Stimulated activated CD8-positive, alpha-beta memory T cell treated with anti-CD3 and anti-CD28 coated beads, Interleukin-12 subunit alpha, Interleukin-12 subunit beta, amount 100 ng/mL, for 4 hours (primary cell): ENCODE measurements at places on chromosomes 12 and 14.

DNA sequence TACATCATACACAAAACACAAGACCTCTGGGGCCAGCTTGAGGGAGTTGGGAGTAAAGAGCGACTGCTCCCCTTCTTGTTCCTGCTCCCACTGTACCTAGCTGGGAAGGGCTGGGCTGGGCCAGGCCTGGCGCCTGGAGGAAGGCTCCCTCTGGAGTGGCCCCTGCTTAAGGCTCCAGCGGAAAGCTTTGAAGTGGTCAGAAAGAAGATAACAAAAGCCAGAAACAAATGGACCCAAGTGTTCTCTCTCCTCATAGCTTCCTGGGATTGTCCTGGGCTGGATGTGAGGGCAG, 25.3 kb downstream of the PRPF40B start:
- DNase-seq: no peak

- DNase-seq: no peak
Measured at GRCh38 chr14:55180434-55180833, 11.0 kb downstream of the DLGAP5 start.

DNA sequence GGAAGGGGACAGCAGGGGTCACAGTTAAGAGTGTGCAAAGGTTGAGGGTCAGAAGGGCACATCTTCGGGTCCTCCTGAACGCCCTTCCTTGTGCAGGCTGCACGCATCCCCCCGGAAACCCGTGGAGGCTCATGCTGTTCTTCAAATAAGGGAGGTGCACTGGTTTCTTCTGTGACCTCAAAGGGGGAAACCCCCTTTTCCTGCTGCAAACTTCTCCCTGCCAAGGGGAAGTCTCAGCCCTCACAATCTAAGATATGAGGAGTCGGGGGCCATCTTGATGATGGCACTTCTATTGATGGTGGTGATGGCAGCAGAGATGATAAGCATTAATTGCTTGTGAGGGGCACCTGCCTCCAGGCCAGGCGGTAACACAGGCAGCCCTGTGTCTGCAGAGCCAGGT, 40.0 kb downstream of the ISCA2 start:
- DNase-seq: no peak

DNA sequence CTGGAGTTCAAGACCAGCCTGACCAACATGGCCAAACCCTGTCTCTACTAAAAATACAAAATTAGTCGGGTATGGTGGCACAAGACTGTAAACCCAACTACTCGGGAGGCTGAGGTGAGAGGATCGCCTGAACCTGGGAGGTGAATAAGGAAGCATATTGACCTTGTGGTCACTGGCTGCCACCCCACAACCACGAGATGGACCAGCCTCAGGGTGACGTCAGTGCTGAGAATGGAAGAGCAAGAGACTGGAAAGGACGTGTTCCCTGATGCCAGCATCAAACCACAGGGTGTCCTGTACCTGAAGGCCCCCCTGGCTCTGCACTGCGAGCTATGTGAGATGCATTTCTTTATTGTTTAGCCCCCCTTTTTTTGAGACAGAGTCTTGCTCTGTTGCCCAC, 45.9 kb upstream of the BDKRB2 start:
- no peak for DNase-seq

DNA sequence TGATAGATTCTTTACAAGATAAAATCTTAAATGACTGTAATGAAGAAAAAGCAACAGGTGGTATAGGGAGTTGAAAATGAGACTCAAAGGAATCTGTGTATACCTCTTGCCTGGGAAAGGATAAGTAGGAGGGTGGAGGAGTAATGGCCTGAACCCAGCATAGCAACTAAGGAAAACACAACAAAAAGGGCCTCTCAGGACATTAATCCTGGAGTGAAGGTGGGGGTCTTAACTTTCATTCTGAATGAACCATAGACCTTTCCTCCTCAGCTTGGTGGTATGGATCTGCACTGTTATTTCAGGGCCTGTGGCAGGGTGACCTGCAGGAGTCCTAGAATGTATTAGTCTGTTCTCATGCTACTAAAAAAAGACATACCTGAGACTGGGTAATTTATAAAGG, 185.6 kb downstream of the AKAP6 start:
- DNase-seq: no peak

GRCh38 chr12:112450725-112451124, 32.0 kb downstream of the PTPN11 start:
- DNase-seq: no peak

- DNase-seq: no peak
Measured at GRCh38 chr12:52014567-52015530, 8.1 kb downstream of the TAMALIN start.

- DNase-seq: no peak
Measured at GRCh38 chr14:83734431-83734830, 1795.5 kb upstream of the FLRT2 start.

DNA sequence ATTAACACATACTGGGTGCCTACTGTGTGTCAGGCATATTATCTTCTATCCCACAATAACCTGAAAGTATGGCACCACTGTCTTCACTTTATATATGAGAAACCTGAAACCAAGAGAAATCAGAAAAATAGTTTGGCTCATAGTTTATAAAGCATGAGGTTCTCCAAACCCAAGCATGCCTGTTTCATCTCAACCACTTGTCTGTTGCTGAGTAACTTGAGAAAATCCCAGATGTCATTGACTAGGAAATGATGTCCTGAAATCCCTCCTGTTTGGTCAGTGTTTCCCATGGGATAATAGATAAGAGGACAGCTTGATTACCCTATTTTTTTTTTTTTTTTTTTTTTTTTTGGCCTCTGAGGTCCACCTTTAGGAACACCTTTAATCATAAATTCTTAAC, 2.6 kb upstream of the IFNG-AS1 start:
- no peak for DNase-seq

DNA sequence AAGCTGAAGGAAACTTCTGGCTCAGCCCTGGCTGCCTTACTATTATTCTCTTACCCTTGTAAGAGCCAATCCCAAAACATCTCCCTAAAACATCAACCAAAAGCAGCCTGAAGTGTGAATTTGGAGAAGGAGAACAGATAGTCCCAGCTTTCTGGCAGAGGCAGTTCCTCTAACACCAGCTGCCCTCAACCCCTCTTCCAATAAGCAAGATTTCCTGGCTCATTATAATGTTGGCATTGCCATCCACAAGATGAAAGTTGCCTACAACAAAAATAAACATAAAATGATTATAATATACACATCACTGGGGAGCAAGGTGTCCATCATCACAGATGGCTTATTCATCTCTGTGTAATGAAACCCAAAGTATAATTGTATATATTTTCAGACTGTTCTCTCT, 352.5 kb upstream of the CCDC196 start:
- DNase-seq: no peak

- DNase-seq: no peak
Measured at GRCh38 chr12:108214486-108214885, 85.4 kb downstream of the WSCD2 start.

GRCh38 chr12:108430245-108430644, 84.8 kb upstream of the FICD start:
- no peak for DNase-seq

- DNase-seq: no peak
Measured at GRCh38 chr12:69332815-69333358, 15.3 kb upstream of the LYZ start.
